Muscle of leg (tissue), 16 donors: ENCODE measurements at places on chromosomes 12 and 14. TPM values are rescaled to one million over a fixed set of nuclear protein-coding genes. Genes with fewer than 3 reads are reported as not detected.

DNA sequence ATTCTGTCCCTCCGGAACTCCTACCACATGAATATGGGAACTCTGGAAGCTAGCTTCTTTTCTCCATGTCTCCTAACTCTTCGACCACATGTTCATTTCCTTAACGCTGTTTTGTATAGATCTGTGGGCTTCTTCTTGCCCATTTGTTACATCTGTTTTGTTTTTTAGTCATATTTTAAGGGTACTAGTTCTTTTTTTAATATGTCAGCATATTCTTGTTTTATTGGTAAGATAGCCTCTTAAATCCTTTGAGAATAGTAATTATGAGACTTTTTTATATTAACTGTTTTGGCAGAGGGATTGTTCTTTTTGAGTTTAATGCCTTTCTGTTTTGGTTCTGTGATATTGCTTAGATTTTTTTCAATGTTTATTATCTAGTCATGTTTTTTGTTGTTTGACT lies 70.5 kb downstream of the VRK1 start:
- no peak for DNase-seq

OTOGL gene
- polyA plus RNA-seq: 0.30 TPM

DNA sequence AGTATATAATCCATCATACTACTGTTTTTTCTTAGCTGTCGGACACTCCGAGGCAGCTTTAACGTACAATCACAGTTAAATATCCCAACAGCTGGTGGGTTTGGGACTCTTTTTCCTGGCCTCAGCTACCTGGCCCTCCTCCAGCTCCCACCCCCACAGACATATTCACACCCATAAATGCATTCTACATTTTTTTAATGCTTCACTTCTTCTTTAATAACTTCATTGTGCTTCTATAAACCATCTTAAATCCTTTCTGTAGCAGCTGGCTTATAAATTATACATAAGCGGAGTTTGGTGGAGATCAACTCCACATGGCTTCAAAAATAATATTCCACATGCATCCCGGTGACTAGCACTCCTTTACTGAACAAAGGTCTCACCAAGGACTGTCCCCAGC lies 33.3 kb downstream of the TDG start:
- DNase-seq: peak; percentile 73

- DNase-seq: no peak
Measured at GRCh38 chr12:19105463-19105862, 24.1 kb upstream of the PLEKHA5 start.

GRCh38 chr12:17680220-17680619 lies 409.8 kb downstream of the RERGL start:
- no peak for DNase-seq
